Small intestine (tissue), 16 donors: ENCODE measurements at places on chromosomes 4 and X. TPM values are rescaled to one million over a fixed set of nuclear protein-coding genes. Genes with fewer than 3 reads are reported as not detected.

- H3K36me3 ChIP-seq = peaks cover 3% of the 10 kb centered on the region
- peak overlapping the region; percentile 38 for H3K27ac ChIP-seq
- DNase-seq = peak; percentile 2
- no peaks in the 10 kb centered on the region for H3K4me1 ChIP-seq
Measured at GRCh38 chr4:25377572-25378436, 741 bp downstream of the ANAPC4 start.

DNA sequence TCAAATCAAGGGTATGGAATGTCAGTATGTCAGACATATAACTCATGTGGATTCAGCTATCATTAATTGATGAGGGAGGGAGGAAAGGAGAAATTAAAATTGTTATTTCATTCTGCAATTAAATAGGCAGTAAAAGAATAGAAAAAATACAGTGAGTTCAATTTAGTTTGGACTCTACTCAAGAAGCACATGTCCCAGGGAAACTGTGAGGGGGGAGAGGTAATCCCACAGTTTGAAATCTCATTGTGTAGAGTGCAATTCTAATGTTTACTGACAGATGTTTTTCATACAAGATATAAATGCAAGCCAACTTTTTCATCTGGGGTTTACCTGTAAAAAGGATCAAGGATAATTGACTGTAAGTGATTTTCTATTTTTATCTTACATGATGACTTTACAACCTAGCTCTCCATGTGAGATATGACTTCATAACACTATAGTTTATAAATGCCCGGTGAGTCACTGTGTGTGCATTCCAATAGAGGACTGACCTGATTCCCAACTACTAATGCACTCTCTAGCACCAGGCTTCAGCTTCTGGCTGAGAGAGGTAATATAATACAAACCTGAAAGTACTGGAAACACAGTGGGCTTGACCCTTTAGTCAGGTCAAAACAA is 35.2 kb upstream of the SCD5 start:
- no peaks in the 10 kb centered on the region for H3K4me1 ChIP-seq
- no peak overlapping the region for H3K4me3 ChIP-seq
- H3K27ac ChIP-seq = no peak overlapping the region
- peaks cover 7% of the 10 kb centered on the region for H3K36me3 ChIP-seq

DNA sequence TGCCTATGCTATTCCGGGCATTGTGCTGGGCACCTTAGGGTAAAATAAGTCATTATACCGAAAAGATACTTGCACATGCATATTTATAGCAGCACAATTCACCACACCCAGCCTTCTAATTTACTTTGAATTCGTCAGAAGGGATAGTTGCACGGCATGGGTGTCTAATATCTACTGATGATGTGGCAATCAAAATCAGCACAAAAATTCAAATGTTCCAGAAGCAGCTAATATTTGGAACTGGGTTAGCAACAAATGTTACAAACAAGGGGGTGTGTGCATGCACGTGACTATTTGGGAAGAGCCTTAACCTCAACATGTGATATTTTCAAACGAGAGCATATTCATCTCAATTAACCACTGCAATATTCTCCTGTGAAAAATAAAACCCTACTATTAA is 79.7 kb upstream of the PRSS48 start:
- H3K27me3 ChIP-seq = no peaks in the 10 kb centered on the region
- H3K4me3 ChIP-seq = no peak overlapping the region
- no peaks in the 10 kb centered on the region for H3K36me3 ChIP-seq

DNA sequence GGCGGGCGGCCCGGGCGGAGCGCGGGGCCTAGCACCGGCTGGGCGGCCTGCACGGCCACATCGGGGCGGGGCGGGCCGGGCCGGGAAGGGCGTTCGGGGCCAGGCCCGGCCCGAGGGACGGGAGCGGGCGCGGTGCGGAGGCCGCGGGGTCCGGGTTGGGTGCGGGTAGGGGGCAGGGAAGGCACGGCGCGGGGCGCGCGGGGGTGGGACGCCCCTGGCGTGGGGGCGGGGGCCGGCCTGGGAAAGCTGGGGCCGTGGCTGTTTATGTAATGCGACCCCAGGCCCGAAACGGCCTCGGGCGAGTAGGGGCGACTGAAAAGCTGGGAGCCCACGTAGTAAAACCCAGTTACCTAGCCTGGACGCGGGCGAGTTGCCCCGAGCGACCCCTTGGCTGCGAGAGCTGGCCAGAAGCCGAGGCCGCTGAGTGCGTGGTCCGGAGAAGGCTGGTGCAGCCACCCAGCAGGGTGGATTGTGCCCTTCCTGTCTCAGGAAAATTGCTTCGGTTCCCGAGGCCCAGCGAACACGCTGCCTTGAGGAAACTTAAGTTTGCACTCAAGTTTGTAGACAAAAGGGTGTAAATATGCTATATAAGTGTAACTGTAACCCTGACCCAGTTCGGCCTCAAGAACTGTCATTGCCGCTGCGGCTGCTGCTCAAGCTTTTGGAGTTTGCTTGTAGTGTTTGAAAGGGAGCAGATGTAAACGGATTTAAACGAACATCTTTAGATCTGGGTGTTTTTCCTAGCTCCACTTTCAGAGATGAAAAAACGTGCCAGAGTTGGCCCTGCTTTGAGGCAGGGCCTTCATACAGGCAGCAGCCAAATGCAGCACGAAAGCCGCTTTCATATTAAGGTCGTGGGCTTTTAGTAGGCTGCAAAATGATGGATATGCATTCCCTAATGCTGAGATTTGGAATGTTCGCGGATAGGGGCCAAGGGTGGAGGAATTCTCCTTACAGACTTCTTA is 674 bp downstream of the SEC24B start:
- peak; percentile 24 for DNase-seq
- no peaks in the 10 kb centered on the region for H3K36me3 ChIP-seq
- peaks cover 18% of the 10 kb centered on the region for H3K4me1 ChIP-seq
- peak overlapping the region; percentile 95 for H3K4me3 ChIP-seq
- peak overlapping the region; percentile 98 for H3K27ac ChIP-seq
- no peaks in the 10 kb centered on the region for H3K27me3 ChIP-seq

Gene ARMCX5
- polyA plus RNA-seq = 20.5 TPM

DNA sequence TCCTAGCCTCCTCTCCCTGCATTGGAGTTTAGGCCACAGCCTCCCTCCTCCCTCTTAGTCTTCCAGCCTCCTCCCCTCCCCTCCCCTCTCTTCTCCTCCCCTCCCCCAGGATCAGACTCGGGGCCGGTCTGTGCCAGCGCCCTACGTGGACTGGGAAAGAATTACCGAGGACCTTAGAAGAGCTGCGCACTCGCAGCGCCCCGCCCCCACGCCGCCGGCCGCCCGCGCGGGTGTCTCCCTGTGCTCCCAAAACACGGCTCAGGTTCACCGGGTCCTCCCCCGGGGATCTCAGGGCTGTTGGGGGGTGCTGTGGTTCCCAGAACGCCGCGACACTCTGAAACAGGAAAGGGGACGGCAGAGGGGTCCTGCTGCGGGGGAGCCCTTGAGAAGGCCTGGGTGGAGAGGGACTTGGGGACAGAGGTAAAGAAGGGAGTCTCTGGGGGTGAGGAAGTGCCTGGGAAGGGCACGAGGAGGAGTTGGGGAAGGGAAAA is 122.3 kb upstream of the TBL1X start:
- peaks cover 4% of the 10 kb centered on the region for H3K4me1 ChIP-seq
- no peak overlapping the region for H3K4me3 ChIP-seq
- no peaks in the 10 kb centered on the region for H3K27me3 ChIP-seq
- no peaks in the 10 kb centered on the region for H3K36me3 ChIP-seq

- DNase-seq = no peak
- H3K27ac ChIP-seq = no peak overlapping the region
- no peaks in the 10 kb centered on the region for H3K27me3 ChIP-seq
- no peak overlapping the region for H3K4me3 ChIP-seq
- no peaks in the 10 kb centered on the region for H3K36me3 ChIP-seq
Measured at GRCh38 chrX:19599253-19599652, 83.9 kb upstream of the MAP3K15 start.

GRCh38 chr4:6720202-6720699 is 4.3 kb downstream of the BLOC1S4 start:
- peak; percentile 78 for DNase-seq
- no peak overlapping the region for H3K4me3 ChIP-seq
- H3K36me3 ChIP-seq = no peaks in the 10 kb centered on the region
- no peak overlapping the region for H3K27ac ChIP-seq
- H3K27me3 ChIP-seq = no peaks in the 10 kb centered on the region

- no peak overlapping the region for H3K4me3 ChIP-seq
- H3K27ac ChIP-seq = no peak overlapping the region
- H3K27me3 ChIP-seq = no peaks in the 10 kb centered on the region
Measured at GRCh38 chrX:41666251-41666650, 22.5 kb upstream of the GPR34 start.

GRCh38 chrX:44234116-44234515 is 109.4 kb downstream of the EFHC2 start:
- no peaks in the 10 kb centered on the region for H3K36me3 ChIP-seq
- DNase-seq = no peak
- H3K4me1 ChIP-seq = no peaks in the 10 kb centered on the region

GRCh38 chr4:99054428-99054994 is 34.1 kb downstream of the ADH5 start:
- H3K4me1 ChIP-seq = peaks cover 5% of the 10 kb centered on the region
- no peak overlapping the region for H3K4me3 ChIP-seq
- H3K27ac ChIP-seq = no peak overlapping the region
- peak; percentile 12 for DNase-seq

GRCh38 chr4:87499403-87500091 is 29.6 kb downstream of the SPARCL1 start:
- no peak overlapping the region for H3K27ac ChIP-seq
- H3K36me3 ChIP-seq = peaks cover 3% of the 10 kb centered on the region
- DNase-seq = no peak

- H3K36me3 ChIP-seq = no peaks in the 10 kb centered on the region
- no peak overlapping the region for H3K27ac ChIP-seq
- no peaks in the 10 kb centered on the region for H3K4me1 ChIP-seq
Measured at GRCh38 chr4:77619408-77619807, 13.8 kb downstream of the CXCL13 start.

Gene ZFP42
- polyA plus RNA-seq = 0.04 TPM
